ENCODE measurements at places on chromosomes 7 and 10. TPM values are rescaled to one million over a fixed set of nuclear protein-coding genes. Genes with fewer than 3 reads are reported as not detected.

SMKR1 gene
- 6.1 TPM for total RNA-seq

DNA sequence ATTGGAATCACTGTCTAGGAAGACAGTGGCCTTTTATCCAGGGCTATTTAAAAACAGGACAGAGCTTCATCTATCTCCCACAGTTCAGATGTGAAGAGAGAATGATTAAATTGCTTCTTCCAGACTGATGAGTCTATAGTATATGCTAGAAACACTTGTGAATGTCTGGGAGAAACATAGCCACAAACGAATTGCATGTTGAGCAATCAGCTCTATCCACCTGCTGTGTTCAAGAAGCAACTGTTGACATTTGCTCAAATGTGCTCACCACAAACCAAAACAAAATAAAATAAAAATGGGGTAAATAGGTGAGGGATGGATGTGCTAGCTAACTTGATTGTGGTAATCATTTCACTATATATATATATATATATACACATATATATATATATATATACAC is 195.1 kb downstream of the HECW1 start:
- no peak for DNase-seq

- DNase-seq: peak; percentile 26
These were observed 22.0 kb downstream of the CYTH3 start for GRCh38 chr7:6250364-6250833.

- peak; percentile 63 for DNase-seq
These were observed 262.8 kb upstream of the AOAH start for GRCh38 chr7:36986948-36987724.

DNA sequence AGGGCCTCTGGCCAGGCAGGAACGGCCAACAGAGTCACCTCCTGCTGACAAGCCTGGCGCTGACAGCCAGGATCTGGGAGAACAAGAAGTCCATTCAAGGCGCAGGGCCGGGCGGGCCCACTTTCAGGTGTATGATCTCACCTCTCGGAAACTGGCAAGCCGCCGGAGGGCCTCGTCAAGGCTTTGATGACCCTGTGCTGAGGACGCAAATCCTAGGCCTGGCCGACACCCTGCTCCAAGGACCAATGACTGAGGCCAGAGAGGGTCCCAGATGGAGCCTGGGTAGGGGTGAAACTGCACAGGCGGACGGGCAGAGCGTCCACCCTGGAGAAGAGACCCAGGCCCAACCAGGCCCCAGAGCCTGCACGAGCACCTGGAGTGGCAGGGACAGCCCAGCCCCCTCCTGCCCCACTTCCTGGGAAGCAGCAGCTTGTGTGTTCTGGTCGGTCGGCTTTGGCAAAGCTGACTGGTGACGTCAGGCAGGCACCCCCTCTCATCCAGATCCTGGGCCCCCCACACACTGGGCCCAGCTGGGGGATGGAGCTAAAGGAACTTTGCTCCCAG is 30.6 kb downstream of the MYL10 start:
- DNase-seq: no peak

DNA sequence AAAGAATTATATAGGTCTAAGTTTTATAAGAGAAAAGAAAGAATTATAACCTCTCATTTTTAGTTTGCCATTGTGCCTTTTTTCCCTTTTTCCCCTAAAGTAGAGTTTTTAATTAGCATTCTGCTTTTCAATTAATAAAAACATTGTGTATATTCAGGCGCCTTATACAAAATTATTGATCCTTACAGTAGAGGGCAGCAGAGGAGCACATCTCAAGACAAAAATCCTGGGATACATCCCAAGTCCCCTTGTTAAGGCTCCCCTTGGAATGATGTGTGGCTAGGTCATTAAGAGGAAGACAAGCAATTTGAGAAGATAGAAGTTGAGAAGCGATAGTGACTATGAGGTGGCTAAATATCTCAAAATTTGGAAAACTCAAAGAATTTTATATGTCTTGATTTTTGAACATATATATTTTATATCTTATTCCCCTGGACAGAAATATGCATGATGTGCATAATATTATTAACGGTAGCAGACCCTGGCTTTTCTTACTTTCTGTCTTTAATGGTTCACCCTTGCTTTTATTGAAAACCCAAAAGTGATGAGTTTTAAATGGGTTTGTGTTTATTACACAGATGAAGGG is 19.1 kb upstream of the TPK1 start:
- no peak for DNase-seq

- no peak for DNase-seq
These were observed 137.9 kb upstream of the HDAC9 start for GRCh38 chr7:18357691-18358090.

CLDN4 gene
- 0.12 TPM for total RNA-seq

DNA sequence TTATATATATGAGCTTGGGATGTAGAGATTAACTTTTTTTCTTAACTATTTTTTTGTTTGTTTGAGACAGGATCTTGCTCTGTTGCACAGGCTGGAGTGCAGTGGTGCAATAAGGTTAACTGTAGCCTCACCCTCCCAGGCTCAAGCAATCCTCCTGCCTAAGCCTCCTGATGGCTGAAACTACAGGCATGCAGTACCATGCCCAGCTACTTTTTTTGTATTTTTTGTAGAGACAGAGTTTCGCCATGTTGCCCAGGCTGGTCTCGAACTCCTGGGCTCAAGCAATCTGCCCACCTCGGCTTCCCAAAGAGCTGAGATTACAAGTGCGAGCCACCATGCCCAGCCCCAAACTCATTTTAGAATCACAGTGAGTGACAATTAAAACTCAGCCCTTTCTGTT is 105.2 kb downstream of the CUBN start:
- no peak for DNase-seq

- no peak for DNase-seq
These were observed 73.9 kb downstream of the NRP1 start for GRCh38 chr10:33260403-33261149.

MPP7 gene
- 12.3 TPM for total RNA-seq

DNA sequence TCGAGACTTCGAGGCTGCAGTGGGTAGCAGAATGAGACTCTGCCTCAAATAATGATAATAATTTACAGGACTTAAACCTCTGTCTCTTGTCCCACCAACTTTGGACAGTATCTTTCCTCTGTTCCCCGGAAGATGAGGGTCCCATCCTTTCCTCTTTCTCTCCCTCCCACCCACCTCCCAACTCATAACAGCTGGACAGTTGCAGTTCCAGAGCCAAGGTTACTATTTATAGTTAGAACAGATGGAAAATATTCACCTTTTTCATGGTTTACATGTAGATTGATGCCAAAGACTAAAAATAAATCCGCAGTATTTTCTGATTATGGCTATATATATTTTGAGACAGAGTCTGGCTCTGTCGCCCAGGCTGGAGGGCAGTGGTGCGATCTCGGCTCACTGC is 31.6 kb upstream of the SUN1 start:
- DNase-seq: no peak

DNA sequence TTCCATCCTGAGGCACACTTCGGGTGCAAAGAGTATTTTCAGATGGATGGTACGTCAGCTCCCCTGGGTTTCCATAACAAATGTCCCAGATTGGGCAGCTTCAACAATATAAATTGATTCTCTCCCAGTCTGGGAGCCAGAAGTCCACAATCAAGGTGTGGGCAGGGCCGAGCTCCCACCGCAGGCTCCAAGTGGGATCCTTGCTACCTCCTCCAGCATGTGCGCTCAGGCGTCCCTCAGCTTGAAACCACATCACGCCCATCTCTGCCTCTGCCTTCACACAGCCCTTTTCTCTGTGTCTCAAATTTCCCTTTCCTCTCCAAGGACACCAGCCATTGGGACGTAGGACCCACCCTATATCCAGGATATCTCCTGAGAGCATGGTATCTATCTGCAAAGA is 153.5 kb downstream of the DIP2C start:
- DNase-seq: no peak

GRCh38 chr10:33248638-33249037 is 85.8 kb downstream of the NRP1 start:
- DNase-seq: peak; percentile 16

GRCh38 chr10:129410688-129411392 is 56.2 kb upstream of the MGMT start:
- DNase-seq: no peak

GSTO2 gene
- total RNA-seq: 1.5 TPM

LIPM gene
- total RNA-seq: not detected

Measured in activated naive CD8-positive, alpha-beta T cell treated with anti-CD3 and anti-CD28 coated beads for 36 hours (primary cell).